HCT116 (cell line): ENCODE measurements at places on chromosomes 11 and 22.

DNA sequence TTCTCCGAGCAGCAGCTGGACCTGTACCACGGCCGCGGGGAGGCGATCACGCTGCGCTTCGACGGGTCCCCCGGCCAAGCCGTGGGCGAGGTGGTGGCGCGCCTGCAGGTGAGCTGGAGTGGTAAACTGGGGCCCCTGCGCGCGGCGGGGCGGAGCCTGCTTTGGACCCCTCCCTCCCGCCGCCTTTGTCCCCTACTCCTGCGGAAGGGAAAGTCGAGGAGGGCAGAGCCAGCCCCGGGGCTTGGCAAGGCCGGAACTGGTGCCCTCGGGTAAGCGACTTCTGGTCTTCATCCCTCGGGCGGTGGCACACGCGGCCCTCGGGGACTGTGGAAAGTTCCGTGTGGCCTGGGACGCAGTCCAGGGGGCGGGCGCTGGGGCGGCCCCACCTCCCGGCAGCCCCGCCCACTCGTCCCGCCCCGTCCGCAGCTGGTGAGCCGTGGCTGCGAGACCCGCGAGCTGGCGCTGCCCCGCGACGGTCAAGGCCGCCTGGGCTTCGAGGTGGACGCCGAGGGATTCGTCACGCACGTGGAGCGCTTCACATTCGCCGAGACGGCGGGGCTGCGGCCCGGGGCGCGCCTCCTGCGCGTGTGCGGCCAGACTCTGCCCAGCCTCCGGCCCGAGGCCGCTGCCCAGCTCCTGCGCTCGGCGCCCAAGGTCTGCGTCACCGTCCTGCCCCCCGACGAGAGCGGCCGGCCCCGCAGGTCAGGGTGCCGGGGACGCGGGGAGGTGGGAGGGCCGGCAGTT lies 9.2 kb downstream of the SIPA1 start:
- no peak for DNase-seq

GRCh38 chr11:19821412-19821875 lies 108.8 kb downstream of the NAV2 start:
- DNase-seq, result no peak

GRCh38 chr11:62324731-62325556 lies 12.3 kb upstream of the ASRGL1 start:
- peak; percentile 34 for DNase-seq

DNA sequence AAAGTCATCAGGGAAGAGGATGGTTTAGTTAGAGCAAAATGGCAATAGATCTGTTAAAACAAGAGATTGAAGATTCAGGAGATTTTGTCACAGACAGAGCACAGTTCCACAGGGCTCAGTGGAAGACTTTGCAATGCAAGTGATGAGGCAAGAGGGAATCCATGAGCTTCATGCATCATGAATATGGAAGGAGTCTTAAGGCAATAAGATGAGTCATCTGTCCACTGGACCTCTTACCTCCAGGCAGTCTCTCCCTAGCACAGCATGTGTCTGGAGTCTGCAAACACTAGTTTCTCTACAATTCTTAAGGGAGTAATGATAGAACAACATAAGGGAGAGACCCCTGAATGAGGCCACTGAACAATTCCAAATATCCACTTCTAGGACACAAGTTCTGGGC lies 245.7 kb downstream of the NXPE2 start:
- DNase-seq, result no peak
